ENCODE measurements at places on chromosomes 16 and 17.

DNA sequence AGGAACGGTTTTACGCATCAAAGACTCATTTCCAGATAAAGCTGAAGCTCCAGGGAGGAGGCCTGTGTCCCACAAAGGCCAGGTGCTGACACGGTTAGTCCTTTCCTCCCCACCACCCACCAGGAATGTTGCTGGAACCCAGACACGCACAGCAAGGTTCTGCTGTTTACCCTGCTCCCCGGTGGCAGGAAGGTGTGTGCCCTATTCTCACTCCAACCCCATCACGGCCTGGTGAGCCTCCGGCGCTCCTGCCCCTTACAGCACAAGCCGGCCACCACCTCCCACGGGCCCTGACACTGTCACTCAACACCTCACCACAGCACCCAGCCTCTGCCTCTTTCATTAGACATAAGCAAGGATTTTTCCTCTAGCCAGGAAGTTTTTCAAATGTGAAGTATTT is 47.8 kb downstream of the ANKRD11 start:
- no peak for DNase-seq

DNA sequence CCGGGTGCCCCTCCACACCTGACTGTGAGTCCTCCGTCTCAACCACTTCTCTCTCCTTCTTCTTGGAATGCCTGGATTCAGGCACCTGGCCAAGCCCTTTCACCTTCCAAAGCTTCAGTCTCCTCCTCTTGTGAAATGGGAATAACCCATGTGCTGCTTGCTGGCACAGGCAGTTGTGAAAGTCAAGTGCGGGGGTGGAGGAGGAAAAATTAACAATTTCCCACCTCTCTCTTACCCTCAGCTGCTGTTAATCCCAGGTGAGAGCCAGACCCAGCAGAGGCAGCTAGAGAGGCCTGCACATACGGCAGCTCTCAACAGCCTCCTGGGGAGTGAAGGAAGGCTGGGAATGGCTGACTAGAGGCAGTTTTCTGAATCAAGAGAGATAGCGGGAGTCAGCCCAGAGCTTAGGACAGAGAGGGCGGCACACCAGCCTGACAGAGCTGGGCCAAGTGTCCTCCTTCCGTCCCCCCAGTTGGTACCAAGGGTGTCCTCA is 77.9 kb upstream of the LGALS9 start:
- DNase-seq: no peak

GRCh38 chr16:14338236-14338635 is 267.1 kb downstream of the MRTFB start:
- DNase-seq: no peak

GRCh38 chr16:66324815-66325515 is 41.5 kb upstream of the CDH5 start:
- no peak for DNase-seq

GRCh38 chr16:53558710-53559109 is 55.7 kb upstream of the AKTIP start:
- DNase-seq: no peak

DNA sequence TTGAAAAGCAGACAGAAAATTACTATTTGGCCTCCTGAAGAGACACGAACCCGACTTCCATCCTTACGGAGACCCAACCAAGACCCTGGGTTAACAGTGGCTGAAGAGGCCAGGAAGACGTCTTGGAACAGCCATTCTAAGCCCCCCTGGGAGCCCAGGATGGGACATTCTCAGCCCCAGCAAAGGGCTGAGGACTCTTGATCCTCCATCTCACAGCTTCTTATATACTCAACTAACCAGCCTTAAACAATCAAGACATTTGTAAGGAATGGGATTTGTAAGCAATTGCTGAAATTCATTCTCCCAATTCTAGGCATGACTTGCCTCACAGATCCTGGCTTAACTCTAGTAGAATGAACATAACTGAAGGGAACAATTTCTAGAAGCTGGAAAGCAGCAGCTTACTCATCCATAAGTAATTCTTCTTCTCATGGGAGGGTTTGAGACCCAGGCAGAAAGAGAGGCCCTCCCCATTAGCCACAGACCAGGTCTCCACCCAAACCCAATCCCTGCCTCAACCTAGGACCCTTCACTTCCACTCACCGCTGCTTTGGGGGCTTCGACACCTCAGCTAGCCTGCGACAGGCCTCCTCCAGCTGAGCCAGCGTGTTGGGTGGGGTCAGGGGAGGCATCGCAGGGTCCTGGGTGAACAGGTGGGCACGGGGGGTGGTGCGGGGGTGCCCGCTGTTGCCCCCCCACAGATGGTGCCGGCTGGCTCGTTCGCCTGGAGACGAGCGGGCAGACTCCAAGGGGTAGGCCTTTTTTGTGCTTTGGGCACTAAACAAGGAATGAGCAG is 25.5 kb downstream of the AXIN2 start:
- DNase-seq: no peak

DNA sequence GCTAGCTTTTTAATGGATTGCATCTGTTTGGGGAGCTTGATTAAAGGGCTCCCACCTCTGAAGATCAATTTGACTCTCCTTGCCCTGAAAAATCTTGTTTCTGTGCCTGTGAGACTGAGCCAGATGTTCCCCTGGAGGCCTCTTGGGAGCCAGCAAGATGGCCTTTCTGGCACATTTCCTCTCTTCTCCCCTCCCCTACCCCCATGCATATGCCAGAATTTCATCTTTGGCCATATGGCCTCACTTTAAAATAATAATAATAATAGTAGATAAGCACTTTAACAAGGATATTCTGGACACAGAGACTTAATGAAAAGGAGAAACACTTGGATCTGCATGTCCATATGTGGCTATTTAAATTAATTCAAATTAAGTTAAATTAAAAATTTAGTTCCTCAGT is 144.1 kb upstream of the CES5A start:
- DNase-seq: no peak

GRCh38 chr17:10745231-10745630 is 15.4 kb upstream of the TMEM220 start:
- DNase-seq: no peak

- DNase-seq: no peak
Measured at GRCh38 chr16:60541535-60541934, 1494.7 kb downstream of the CDH8 start.

DNA sequence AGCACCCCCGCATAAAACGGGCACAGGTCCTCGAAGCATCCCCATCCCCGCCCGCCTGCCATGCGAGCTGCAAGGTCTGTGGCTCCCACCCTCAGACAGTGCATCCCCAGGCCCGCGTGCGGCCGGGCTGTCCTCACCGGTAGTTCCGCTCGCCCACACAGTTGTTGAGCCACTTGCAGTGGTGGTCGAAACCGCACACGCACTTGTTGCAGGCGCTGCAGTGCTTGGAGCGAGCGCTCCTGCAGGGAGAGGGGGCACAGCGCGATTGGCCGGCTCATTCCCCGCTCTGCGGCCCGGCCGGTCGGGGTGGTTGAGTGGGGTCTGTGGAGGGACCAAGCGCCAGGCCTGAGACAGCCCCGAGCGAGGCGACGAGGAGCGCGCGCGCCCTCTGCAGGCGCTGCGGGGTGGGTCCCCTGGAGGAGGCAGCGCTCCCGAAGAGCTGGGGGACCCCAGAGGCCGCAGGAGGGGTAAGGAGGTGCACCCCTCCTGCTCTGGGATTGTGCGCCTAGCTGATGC is 6.0 kb upstream of the TPPP3 start:
- DNase-seq: peak; percentile 58

All from activated naive CD4-positive, alpha-beta T cell treated with anti-CD3 and anti-CD28 coated beads, Interleukin-2, amount 50 U/mL, for 16 hours (primary cell).